ENCODE measurements at places on chromosomes 5 and 9.

GRCh38 chr9:91835216-91835615, 114.8 kb downstream of the ROR2 start:
- DNase-seq: no peak

DNA sequence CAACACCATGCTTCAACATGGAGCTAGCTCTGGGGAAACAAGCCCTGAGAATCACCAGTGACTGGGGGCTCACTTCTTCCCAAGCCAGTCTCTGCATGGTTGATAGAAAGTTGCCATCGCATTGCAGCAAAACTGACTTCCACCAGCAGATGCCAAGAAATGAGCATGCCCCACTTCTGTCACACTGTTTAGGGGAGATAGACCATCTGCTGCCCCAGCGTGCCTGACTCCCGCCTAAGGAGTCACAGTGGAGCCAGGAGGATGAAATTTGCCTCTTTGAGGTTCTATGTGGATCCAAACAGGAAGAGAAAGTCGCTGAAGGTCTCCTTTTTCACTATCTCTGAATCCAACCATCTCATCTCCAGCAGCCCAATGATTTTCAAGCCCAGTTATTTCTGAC, 116.7 kb upstream of the SLIT3 start:
- no peak for DNase-seq

DNA sequence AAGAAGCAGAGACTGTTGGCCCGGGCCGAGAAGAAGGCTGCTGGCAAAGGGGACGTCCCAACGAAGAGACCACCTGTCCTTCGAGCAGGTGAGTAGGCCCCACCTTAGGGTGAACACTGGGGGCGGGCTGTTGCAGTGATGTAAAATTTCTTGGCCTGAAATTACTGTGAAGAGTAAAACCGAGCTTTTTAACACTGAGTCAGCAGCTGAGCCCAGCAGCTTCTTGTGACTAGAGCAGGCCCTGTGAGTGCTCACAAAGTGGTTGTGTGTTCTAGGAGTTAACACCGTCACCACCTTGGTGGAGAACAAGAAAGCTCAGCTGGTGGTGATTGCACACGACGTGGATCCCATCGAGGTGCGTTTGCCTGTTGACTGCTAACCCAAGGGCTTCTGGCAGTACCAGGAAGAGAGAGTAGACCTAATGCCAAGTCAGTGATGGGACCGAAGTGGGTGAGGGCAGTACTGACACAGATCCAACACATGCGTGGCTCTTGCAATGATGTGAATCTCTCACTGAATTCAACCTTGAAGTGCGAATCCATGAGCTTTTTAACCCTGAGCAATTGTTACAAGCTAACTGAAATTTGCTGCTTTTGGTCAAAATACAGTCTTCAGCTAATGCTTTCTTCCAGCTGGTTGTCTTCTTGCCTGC, 2.1 kb downstream of the RPL7A start:
- DNase-seq: no peak

DNA sequence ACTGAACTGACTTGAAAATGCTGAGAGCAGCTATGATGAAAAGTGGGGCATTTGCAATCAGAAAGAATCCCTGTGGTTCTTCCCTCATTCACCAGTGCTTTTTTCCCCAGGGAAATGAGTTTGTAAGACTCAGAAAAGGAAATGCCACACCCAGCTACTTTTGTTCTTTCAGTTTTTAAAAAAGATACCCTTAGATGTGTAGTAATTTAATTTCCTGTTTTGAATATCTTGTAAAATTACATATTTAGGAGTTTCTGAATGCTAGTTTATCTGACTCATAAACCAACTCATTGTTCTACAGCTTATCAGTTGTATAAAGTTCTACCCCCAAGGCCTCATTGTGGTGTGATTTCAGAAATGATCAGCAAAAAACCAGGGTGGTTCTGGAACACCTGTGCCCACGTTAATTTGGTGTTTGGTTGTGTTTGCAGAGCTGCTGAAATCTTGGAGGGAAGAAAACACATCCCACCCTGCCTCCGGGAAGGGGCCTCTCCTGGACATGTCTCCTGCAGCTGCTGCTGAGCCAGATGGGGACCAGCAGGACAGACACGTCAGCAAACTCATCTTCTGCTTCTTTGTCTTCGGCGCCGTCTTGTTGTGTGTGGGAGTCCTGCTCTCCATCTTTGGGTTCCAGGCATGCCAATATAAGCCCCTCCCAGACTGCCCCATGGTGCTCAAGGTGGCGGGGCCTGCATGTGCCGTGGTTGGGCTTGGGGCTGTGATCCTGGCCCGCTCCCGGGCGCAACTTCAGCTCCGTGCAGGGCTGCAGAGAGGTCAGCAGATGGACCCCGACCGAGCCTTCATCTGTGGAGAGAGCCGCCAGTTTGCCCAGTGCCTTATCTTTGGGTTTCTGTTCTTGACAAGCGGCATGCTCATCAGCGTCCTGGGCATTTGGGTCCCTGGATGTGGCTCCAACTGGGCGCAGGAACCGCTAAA, 2.8 kb downstream of the TMEM171 start:
- DNase-seq: no peak

- DNase-seq: no peak
Observed at GRCh38 chr5:141763541-141763940, 81.5 kb upstream of the ARAP3 start.

DNA sequence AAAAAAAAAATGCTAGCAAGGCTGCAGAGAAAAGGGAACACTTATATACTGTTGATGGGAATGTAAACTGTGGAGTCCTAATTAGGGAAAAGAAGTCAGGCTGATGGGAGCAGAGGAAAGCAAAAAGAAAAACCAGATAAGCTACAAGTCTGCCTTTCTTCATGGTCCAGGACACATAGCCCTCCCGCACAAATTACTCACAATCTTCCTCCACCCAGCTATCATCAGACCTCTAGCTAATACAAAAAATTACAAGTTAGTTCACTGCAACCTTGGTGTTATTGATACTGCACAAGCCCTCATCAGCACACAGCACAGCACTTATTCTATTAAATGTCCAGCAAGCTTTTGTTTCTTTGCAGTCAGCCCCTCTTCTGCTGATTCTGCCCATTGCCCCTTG, 186.0 kb upstream of the ADRA1B start:
- DNase-seq: no peak

DNA sequence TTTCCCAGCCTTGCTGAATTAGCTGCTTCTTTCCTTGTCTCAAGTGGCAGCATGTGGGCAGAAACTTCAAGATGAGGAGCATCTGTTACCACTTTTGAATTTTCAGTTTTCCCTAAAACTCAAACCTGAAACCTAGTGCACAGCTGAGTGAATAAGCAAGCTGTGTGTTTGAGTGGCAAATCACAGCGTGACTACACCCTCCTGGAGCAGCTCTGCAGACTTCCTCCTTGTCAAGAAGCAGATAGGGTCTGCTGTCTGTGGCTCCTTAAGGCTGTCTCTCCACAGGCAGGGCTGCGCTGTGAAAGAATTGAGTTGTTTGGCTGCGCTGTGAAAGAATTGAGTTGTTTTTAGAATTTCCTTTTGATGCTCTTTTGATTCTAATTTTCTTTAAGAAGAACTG, 179.7 kb upstream of the HAPLN1 start:
- no peak for DNase-seq

DNA sequence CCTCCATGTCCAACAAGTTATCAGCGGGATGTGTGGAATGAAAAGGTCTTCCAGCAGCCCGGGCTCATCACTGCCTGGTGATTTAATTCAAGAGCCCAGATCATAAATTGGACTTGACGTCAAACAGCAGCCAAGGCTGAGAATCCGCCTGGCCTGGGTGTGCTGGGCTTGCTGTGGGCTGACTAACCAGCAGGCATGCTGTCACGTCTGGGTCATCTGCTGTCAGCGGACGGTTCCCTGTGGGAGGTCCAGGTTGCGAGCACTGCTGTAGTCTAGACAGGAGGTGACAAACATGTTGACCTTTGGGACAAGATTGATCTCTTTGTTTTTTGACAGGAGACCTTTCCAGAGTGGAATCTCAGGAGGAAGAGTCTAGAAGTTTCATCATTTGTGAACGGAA, 289.7 kb downstream of the OSTF1 start:
- DNase-seq: no peak

- DNase-seq: no peak
Observed at GRCh38 chr5:136560126-136560525, 194.8 kb upstream of the TRPC7 start.

DNA sequence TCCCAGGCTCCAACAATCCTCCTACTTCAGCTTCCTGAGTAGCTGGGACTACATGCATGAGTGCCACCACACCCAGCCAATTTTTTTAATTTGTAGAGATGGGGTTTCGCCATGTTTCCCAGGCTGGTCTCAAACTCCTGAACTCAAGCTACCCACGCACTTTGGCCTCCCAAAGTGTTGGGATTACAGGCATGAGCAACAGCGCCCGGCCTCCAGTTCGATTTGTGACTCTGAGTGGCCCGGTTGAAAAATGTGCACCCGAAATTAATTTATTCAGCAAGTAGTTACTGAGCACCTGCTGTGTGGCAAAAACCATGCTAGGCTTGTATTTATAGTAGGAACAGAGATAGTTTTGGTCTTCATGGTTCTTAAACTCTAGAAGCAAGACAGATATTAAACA, 58.3 kb downstream of the MVB12B start:
- DNase-seq: no peak

DNA sequence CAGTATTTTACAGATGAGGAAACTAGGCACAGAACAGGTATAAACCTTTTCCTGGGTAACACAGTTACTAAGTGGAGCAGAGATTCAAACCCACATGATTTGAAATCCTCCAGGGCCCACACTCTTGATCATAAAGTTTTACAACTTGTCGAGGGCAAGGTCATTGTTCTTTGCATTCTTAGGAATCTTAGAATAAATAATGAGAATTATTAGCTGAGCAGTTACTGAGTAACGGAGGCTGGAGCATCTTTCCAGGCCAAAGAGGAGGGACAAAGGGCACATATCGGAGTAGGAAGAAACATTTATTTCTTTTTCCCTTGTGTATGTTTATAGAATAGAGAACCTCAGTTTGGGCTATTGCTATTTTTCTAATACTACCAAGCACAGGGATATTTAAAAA, 27.1 kb upstream of the F2R start:
- DNase-seq: no peak

DNA sequence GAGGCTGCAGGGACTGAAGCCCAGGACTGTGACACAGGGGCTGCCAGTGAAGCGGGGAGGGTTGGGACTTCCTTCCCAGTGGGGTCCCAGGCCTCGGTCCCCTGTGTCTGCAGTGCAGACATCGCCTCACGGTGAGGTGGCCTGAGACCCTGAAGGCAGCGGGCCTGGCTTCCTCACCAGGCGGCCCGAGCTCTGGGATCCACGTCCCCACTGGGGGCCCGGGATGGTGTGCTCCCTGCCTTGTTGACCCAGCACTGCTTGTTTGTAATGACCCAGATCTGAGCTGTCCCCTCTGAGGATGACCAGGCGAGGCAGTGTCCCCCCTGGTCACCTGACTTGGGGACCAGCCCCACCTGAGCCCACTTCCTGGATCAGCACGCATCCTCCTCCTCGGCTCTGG, 53.1 kb downstream of the COL5A1 start:
- DNase-seq: no peak

GRCh38 chr5:125499636-125500332, 753.3 kb upstream of the ZNF608 start:
- DNase-seq: no peak

DNA sequence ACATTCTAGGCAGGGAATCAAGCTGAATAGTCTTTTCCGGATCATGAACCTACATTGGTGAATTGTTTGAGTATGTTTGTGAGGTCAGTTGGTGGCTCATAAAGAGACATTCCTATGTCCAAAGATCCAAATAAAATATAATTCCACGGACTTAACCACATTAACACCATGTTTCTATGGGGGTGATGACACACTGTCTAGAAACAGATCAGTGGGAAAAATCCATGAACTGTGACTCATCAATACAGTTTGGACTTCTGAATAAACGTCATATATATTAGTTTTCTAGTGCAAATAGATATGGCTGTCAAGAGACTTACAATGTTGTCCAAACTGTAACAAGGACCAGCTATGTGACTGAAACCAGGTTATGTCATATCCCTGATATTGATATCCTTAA, 509.9 kb upstream of the TYRP1 start:
- DNase-seq: no peak

- no peak for DNase-seq
Observed at GRCh38 chr5:124252747-124253146, 493.7 kb downstream of the ZNF608 start.

GRCh38 chr5:61346511-61346910, 14.5 kb downstream of the ZSWIM6 start:
- no peak for DNase-seq

DNA sequence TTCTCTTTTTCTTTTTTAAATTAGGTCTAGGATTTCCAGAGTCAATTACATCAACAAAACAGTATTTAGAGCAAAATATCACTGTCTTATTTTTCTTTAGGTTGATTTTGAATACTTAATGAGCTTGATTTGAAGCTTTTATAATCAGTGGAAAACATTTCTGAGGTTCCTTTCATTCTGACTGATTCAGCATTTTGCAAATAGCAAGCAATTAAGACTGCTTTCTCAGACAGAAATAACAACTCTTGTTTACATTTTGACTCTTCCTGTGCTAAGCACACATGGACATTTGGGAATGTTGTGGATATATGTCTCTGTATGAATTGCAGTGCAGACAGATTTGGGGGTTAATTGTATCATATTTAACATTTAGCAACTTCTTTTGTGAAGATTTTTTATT, 22.2 kb upstream of the MCCC2 start:
- no peak for DNase-seq

DNA sequence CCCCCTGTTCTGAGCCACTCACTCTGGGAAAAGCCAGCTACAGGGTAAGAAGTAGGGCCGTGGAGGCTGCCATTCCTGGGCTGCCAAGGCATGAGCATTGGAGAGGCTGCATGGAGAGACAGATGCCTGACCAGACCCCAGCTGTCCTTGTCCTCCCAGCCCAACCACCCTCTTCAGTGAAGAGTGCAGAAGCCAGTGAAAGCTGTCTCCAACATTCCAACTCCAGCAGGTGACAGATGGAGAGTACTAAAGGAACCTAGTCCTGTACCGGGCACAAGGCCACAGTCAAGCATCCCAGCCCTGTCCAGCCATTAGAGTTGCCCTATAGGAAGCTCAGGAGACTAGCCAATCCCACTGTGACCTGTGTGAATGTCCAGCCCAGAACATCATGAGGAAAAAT, 165.1 kb downstream of the DIRAS2 start:
- DNase-seq: no peak

DNA sequence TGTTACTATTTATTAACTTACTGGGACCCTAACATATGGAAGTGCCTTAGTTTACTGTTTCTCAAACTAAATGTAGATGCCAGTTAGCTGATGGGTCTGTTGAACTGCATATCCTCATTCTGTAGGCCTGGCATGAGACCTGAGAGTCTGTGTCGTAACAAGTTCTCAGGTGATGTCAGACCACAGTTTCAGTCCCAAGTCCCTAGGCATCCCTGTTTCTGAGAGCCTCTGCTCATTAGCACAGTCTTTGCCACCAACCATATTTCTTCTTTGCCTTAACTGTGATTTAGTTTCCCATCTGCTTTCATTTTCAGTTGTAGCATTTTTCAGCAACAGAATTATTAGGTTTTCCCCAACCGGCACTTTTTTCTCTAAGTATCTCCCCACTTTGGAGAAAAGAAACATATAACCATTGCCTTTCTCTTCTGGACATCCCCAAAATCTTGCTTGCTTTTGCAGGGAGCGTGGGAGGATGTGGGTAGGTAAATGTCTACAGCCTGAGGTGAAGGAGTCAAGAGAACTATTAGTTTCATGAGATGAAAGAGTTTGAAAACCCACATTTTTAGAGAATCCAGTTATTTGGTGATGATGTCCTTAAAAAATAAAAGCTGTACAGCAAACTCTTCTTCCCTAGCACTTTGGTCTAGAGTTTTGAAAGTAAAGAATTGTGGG, 74.6 kb downstream of the NUDT12 start:
- no peak for DNase-seq

GRCh38 chr9:135275163-135275562, 187.7 kb downstream of the OLFM1 start:
- no peak for DNase-seq

- DNase-seq: no peak
Observed at GRCh38 chr5:133859073-133859472, 109.4 kb downstream of the C5orf15 start.
